Umbilical cord (tissue), 2 donors: ENCODE measurements at places on chromosomes 1 and 21.
A peak's percentile ranks its signal among the peaks of the same experiment; 100 is the strongest.

- DNase-seq: no peak
Observed at GRCh38 chr1:203420263-203420662, 55.3 kb upstream of the PRELP start.

DNA sequence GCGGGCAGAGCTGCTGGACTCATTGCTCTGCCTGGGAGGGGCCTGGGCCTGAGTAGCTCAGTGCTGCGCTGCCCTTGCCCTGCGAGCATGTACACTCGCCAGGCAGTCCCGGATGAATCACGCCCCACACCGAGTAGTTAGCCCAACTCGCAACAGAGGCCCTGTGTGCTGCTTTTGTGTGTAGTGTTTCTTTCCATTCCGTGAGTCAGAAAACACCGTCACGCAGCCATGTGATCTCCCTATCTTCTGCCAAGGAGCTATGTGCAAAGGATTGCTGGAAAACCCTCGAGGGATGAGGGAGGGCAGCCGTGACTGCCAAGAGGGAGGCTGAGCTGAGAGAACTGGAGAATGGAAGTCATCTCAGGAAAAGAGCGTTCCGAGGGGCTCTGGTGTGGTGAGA is 37.3 kb downstream of the NENF start:
- DNase-seq: peak; percentile 96

GRCh38 chr1:173616859-173617258 is 14.0 kb upstream of the SLC9C2 start:
- DNase-seq: no peak

GRCh38 chr1:99696616-99697015 is 50.7 kb downstream of the PALMD start:
- DNase-seq: no peak

- DNase-seq: no peak
Observed at GRCh38 chr1:183991348-183991747, 46.2 kb downstream of the COLGALT2 start.

- peak; percentile 77 for DNase-seq
Observed at GRCh38 chr1:61043010-61043820, 39.1 kb upstream of the NFIA start.

GRCh38 chr21:34867785-34868184 is 181.3 kb downstream of the RUNX1 start:
- no peak for DNase-seq
